ENCODE measurements at places on chromosomes 3 and 15.

- DNase-seq, result no peak
Measured at GRCh38 chr3:186938716-186939115, 8.4 kb downstream of the ST6GAL1 start.

- no peak for DNase-seq
Measured at GRCh38 chr3:25427942-25428788, at the start of gene RARB. Gene RARB (plus strand): TSS chr3:25428263. CDS start chr3:25428732, 469 bp downstream.

DNA sequence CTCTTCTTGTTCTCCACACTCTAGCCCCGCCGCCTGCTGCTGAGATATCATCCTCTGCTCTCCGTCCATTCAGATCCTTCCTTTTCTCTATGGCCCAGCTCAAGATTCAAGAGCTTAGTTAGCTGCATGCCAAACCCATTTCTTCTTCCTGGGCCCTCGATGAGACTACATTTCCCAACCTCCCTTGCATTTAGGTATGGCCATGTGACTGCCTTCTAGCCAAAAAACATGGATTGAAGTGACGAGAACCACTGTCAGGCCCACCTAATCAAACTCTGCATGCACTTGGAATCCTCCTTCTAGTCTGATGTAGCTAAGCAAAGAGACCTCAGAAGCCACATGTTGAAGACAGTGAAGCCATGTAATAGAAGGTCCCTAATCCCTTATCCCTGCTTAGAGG, 308.2 kb downstream of the VPS13C start:
- no peak for DNase-seq

DNA sequence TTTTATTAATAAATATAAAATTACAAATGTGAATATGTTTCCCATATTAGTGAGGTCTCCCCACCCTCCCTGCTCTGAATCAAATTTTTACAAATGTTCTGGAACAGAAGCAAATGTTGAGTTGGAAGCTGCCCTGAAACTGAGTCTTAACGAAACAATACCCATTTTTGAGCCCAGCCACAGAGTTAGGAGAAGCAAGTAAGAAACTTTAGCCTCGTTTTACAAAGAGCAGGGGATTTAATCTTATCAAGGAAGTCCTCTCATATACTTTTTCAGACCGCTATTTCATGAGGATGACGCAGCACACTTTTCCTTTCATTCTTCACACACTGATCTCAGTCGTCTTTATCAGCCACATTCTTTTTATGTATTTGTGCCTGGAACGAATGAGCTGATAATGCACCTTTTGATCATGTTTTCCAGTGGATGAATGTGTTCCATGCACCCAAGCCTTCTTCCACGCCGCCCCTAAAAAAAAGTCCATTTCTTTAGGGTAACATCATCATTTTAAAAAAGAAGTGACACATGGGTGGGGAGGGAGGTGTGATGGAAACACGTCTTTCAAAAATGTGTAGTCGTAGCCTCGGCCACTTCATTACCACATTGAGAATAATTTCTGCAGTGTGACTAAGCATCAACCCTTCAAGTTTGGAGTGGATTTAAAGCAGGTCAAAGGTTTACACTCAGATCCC, 48.1 kb downstream of the SETMAR start:
- DNase-seq, result no peak

DNA sequence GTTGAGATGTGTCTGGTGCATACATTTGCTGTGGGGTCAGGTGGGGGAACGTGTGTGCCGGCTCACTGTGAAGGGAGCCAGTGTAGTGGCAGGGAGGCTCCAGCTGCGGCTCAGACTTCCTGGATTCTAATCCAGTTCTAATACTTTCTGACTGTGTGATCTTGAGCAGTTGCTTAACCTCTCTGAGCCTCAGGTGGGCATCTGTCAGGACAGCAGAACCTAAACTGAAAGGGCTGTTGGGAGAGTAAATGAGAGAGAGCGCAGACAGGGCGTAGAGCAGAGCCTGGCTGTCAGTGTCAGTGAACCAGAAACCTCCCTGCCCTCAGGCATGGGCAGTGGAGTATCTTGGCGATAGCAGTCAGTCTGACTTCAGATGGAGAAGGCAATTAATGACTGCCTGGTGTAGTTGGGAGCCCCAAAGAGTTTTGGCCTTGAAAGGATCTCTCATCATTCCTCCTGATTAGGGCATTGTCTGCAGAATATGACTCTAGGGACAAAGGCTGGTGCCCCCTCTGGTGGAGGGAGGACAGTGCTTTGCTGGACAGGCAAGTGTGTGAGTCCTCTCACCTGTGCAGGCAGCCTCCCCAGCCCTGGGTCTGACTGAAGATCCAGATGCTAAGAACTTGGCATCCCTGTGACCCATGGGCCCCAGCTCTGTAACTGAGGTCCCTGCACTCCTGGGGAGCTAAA, 9.6 kb downstream of the KBTBD13 start:
- no peak for DNase-seq

- no peak for DNase-seq
Measured at GRCh38 chr3:10601151-10601856, 95.9 kb upstream of the ATP2B2 start.

GRCh38 chr3:180694321-180694720, 15.0 kb upstream of the CCDC39 start:
- DNase-seq, result no peak

DNA sequence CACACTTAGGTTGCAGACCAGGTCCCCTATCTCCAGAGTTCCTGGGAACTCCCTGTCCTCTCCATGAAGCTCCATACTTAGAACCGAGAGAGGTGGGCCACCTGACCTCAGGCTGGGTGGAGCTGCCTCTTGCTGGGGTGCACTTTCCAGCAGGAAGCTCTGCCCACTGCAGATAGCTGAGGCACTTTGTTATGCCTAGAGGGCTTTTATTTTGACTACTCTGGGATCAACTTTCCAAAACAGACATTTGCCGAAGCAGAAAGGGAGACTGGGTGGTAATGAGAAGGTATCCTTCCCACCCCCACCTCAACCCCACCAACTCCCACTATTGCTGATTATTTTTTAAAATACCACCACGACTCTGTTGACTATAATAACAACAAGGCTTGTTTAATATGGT, 54.7 kb downstream of the CLDN11 start:
- no peak for DNase-seq

GRCh38 chr3:49466085-49466484, 4.0 kb upstream of the DAG1 start:
- no peak for DNase-seq

- no peak for DNase-seq
Measured at GRCh38 chr3:16461463-16462245, 51.8 kb downstream of the RFTN1 start.

DNA sequence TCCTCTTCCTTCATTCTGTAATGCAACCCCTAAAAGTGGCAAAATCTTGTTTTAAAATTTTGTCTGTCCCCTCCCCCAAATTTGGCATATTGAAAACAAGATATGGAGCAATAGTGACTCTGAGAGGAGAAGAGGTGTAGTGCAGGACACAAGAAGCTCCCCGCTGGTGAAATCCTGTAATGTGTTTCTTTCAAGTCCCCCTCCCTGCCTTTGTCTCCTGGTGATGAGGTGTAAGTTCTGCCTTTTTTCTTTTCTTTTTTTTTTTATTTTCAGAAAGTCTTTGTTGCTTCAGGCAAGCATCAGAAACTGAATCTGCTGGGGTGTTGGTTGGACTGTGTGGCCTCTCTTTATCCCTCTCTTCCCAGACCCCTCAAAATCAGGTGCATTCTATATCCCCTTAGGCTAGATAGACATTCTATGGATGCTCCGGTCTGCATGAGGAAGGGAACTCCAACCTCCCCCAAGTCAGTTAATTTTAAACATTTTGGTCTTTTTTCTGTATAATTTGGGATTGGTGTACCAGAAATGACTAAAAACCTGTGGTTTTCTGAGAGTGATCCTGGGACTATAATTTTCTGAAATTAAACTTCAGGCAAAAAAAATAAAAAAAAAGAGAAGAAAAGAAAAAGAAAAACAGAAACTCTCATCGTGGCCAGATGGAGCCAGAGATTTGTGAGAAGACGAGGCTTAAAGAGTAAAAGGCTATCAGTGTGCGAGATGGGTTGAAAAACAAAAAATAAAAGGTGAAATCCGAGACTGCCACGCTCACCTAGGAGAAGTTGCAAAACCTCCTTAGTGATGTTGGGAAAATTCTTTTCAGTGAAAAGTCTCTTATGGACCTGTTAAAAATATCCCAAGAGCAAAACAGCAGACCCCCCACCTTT, 21.4 kb downstream of the ACKR2 start:
- no peak for DNase-seq

GRCh38 chr3:130975251-130975650, 51.4 kb downstream of the ASTE1 start:
- DNase-seq, result no peak

GRCh38 chr3:143363949-143364348, 244.4 kb downstream of the CHST2 start:
- no peak for DNase-seq

- DNase-seq, result no peak
Measured at GRCh38 chr3:10835406-10835805, 19.4 kb downstream of the SLC6A11 start.

- DNase-seq, result no peak
Measured at GRCh38 chr15:44033894-44034293, 161.2 kb downstream of the FRMD5 start.

DNA sequence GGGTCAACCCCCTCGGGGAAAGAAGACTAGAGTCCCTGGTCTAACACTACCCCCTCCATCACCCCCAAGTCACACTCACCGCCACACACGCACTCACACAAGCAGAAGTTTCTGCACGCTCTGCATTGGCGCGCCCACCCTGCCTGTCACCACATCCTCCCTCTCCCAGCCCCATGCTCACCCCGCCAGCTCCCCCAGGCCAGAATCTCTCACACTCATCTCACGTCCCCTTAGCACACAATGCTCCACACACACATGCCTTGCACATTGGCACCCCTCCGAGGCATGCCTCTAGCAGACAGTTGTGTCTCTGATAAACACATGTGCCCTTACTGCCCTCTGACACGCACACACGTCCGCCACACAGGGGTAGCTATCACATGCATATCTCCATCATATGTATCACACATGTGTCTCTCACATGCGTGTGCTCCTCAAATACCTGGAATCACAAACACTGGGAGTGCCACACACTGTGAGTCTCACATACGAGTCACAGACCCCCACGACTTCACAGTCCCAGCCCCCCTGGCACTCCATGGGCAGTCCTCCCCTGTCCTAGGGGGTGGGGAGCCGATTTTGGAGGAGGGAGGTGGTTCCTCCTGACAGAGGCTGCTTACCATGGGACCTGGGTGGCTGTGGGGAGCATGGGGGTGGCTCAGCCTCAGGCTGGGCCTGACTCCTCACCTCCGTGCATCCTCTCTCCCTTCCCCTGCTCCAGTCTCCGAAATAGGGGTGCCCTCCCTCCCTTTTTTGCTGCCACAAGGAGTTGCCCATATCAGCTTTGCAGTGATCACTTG, 898 bp downstream of the FBLN2 start:
- DNase-seq, result no peak

- no peak for DNase-seq
Measured at GRCh38 chr15:39605146-39605545, 24.3 kb downstream of the THBS1 start.

DNA sequence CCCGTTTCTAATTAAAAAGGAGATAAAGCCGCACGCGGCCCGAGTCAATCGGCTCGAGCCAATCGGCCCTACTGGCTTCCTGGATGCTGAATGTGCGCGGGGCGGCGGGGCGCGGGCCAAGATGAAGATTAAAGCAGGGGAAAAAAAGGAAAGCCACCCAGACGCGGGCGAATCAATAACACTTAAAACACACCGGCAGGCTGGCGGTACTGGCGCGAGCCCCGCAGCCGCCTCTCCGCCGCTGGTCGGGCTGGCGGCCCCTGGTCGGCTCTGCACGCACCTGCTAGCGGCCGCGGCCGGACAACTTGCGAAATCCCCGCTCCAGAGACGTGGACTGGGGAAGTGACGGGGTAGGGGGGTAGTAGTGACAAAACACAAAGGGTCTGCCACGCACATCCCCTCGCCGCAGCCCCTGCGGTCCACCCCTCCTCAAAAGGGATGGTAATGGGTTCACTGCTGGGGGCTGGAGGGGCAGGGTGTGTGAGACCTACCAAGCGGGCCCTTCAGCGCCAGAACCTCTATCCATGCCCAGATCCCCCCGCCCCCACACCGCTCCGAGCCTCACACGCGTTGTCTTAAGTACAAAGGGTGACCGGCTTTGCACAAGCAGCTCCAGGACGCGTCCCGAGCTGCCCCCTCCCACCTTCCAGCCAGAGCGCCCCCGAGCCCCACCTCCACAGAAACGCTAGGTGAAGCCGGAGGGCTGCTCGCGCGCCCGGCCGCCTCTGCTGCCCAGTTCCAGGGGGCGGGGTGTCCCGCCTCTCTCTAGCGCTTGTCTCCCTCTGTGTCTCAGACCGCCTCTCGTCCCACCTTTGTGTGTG, 1.4 kb downstream of the WNT7A start:
- DNase-seq, result no peak

- no peak for DNase-seq
Measured at GRCh38 chr15:33738941-33739664, 229.2 kb upstream of the CHRM5 start.
